ENCODE measurements at places on chromosomes 6 and 20. TPM values are rescaled to one million over a fixed set of nuclear protein-coding genes. Genes with fewer than 3 reads are reported as not detected.

DNA sequence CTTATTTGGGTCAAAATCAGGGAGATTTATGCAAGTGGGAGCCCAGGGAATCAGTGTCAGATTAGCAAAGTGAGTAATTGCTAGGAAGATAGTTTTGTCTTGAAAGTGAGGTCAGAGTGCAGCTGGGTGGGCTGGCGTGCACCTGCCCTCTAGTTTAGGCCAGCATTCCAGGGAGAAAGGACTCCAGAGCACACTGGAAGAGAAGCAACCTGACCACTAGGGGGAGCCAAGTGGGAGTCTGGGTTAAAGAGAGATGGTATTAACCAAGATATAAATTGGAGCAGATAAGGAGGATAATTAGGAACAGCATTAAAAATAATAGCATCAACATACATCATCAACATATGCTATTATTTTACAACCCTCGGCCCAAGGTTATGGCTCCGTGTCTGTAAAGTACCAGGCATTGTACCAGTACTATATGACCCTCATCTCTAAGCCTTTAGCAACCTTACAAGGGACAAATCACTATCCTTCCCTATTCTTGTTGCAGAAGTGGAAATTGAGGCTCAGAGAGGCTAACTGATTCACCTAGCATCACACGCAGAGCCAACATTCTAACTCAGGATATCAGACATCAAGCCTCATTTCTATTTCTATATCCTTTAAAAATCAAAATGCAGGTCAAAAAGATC is 57.8 kb downstream of the SLC2A10 start:
- no peak for DNase-seq

DNA sequence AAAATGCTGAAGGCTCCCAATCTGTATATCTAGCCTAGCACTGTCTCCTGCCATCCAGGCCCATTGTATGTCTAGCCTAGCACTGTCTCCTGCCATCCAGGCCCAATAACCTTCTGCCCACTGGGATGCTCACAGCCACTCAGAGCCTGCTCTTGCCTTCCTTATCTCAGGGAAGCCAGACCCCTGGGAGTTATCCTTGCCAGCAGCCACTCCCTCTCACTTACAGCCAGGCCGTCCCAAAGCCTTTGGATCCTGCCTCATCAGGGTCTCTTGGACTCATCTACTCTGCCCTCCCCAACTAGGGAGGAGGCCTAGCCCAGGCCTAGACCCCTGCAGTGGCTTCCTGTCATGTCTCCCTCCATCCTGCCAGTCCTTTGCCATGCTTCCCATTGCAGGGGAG is 37.3 kb downstream of the KIF3B start:
- no peak for DNase-seq

DNA sequence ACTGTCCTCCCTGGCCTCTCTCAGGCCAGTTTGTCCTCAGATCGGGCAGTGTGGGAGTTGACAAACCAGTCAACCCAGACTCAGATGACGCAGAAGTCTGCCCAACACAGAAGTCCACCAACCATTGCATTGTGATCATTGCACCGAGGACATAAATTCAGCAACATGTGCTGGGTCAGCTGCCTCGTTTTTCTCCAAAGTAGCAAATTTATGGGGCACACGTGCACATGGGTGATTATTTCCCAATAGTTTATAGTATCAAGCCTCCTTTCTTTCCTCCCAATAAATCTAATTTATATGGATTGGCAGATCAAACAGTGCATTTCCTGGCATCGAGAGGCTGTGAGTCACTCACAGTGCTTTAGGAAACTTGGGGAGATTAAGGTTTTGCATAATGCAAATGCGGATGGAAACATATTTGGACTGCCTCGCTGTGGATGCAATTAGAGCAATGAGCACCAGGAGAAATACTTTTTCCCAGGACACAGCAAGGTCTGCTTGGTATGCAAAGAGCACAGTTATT is 413.7 kb upstream of the SULF2 start:
- no peak for DNase-seq

- no peak for DNase-seq
Observed at GRCh38 chr20:2799271-2799670, 1.2 kb downstream of the CPXM1 start.

DNA sequence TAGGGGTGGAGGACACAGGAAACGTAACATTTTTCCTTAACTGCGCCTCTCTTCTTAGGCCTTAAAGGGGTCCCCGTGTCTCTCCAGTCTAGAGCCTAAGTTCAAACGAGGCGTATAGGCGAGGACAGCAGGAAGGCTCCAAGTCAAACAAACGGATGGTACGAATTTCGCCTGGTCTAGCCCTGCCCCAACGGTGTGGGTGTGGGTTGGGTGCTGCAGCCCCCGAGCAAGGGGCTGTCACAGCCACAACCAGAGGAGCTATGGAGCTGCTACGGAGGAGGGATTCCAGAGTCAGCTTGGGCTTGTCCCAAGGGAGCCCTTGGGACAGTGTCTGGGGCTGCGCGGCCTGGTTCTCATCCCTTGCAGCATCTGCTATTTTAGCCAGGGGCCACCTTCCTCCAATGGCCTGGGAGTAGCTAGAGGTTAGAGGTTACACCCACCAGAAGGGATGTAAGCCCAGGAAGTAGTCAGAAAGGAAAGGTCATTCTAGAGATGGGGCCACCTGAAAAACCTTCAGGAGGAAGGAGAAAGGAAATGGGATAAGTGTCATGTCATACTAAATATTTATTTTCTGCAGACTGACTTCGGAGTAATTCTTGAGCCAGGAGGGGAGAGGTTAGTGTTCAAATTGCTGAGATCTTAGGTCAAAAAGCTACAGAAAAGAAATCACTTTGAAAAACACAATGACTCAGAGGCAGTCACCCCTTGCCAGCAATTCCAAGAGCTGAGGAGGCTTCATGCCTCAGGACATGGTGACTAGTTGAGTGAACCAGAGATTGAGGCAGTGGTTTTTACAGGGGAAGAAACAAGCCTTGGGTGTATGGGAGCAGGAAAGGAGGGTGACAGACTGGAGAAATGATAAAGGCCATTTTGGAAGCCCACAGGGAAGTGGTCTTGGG is 21.7 kb downstream of the VPS52 start:
- no peak for DNase-seq

DNA sequence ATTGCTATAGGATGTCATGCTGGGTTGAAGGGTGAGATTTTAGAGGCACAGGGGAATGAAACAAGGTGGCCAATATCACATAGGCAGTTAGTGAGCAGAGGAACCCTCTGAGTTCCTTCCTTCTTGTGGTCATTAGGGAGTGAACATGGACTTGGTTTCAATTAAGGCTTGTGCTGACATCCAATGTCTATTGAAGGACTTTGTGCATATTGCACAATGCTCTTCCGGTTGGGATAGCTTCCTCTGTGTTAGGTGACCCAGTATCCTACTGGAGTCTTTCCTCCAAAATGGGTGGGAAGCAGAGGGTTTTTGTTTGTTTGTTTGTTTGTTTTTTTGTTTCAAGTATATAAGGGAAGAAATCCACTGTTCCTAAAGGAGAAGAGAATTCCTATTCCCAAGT is 98.5 kb downstream of the HDGFL1 start:
- DNase-seq = no peak

- DNase-seq = no peak
Observed at GRCh38 chr6:33192671-33193602, 670 bp upstream of the COL11A2 start.

DNA sequence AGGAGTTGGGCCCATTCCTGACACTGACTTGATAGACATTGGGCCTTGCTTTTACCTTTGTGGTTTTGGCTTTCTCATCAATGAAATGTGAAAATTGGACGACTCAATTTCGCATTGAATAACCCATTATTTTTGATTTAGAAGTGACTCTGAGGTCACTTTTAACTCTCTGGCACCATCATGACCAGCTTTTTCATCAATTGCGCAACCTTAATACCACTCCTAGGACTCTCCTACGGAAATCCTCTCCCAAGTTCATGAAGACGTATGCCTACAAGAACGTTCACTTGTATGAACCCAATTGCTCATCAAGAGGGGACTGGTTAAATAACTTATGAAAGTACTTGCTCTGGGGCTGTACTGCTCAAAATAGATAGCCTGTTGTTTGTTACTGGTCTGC is 86.7 kb upstream of the CHD6 start:
- no peak for DNase-seq

GRCh38 chr20:3919352-3919751 is 30.2 kb downstream of the PANK2 start:
- no peak for DNase-seq

GRCh38 chr20:63740627-63741353 is 1.2 kb downstream of the SLC2A4RG start:
- DNase-seq = no peak

DNA sequence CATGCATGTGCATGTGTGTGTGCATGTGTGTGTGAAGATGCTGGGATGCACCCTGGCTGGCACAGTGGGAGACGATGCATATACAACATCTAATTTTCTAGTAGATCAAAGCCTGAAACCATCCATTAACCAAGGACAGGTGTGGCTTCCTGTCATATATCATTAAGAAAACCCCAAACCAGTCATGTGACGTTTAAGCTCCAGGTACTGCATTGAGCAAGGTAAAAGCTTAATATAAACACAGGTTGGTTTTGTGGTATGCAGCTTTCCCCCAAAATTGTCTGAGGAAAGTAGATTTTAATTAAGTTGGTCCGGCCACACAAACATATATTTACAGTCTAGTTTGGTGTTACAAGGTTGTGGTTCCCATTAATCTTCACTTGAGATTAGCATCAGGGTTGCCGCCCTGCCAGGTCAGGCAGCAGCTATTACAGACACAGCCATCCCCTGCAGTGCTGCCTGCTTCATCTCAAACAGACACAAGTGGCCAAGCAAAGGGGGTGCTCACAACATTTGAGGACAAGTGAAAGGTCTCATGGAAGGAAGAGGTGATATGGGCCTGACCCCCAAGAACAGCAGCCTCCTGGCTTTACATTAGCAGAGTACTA is 48.6 kb upstream of the NAA20 start:
- DNase-seq = no peak

DNA sequence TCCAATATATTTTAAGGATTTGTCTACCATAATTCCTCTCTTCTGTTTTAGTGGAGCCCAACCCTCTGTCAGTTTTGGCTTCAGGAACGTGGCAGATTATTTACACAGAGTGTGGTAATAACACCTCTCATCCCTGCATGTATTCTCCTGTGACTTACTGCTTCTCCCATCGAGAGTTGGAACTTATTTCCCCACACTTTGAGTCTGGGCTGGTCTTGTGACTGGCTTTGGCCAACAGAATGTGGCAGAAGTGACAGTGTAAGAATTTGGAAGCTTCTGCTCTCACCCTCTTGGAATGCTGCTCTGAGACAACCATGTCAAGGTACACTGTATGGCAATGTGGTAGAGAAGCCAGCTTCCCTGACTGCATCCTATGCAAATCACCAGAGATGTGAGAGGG is 407.7 kb downstream of the EPM2A start:
- no peak for DNase-seq

DNA sequence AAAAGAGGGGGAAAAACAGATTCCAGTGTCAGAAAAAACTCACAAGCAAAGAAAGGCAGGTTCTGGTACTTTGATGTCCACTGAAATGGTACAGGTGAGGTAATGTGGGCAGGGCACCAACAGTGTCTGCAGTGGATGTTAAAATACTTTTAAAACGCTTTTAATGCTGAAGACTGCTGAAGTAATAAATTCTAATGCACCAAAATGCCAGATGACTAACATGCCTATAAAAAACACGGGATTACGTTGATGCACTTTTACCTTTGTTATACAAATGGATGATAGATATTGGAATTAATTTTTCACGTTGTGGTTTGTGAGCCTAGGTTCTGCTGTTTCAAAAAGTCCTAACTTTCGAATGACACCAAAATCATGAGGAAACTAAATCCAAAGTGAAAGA is 83.3 kb downstream of the TINAG start:
- DNase-seq = no peak

GRCh38 chr6:1385129-1386037 is 4.0 kb upstream of the FOXF2 start:
- no peak for DNase-seq

DNA sequence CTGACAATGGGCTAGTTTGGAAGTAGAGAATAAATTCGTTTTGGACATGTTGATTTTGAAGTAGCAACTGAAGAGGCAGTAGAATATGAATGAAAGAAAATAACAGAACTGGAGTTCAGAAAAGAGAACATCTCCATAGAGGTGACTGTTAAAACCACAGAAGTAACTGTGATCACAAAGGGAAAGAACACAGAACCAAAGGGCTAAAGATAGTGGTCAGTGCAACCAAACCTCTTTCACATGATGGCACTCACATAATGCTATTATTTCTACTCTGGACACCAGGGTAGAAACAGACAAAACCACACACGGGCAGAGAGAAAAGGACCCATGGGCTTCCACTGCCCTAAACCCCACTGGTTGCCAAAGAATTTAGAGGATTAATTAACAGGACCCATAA is 58.5 kb downstream of the CDK19 start:
- no peak for DNase-seq

- no peak for DNase-seq
Observed at GRCh38 chr20:61534346-61534745, 282.3 kb downstream of the CDH4 start.

RSPO3 gene
- not detected for total RNA-seq

EFCAB8 gene
- 0.39 TPM for total RNA-seq

NMBR gene
- not detected for total RNA-seq

RCAN2 gene
- total RNA-seq = 0.44 TPM

C6orf118 gene
- not detected for total RNA-seq

VIP gene
- total RNA-seq = not detected

PLCG1 gene
- 205 TPM for total RNA-seq

EDN1 gene
- 0.36 TPM for total RNA-seq

PLEKHG1 gene
- 0.27 TPM for total RNA-seq

ZSCAN23 gene
- total RNA-seq = 1.1 TPM
